ENCODE measurements at places on chromosomes 5 and 9.

DNA sequence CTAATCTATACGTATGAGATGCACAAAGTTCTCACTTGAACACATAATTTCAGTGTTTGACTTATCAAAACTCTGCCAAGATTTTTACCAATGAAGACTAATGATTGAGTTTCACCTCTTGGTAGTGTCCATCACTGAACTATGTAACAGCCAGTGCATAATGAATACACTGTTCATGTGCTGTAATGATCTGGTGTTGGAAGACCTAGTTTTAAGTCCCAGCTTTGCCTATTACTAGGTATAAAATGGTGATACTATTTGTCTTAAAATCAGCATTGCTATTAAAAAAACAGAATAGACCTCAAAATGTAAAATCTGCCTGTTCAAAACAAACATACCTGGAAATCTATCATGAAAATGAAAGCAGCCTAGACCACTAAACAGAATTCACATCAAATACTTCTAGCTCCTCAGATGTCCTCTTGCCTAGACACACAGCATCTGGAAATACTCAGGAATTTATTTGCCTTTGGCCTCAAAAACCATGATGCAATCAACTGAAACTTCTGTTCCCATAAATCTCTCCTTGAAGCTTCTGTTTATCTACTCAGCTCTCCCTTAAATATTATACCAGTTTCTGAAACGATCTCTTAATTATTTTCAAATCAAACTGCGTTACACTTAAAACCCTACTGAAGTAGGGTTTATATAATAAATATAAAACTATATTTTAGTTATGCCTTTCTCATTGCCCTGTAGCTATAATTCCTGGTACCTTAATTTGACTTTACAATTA, 38.1 kb downstream of the MRPS27 start:
- DNase-seq = no peak

GRCh38 chr5:139952574-139952973, 90.5 kb downstream of the NRG2 start:
- no peak for DNase-seq

DNA sequence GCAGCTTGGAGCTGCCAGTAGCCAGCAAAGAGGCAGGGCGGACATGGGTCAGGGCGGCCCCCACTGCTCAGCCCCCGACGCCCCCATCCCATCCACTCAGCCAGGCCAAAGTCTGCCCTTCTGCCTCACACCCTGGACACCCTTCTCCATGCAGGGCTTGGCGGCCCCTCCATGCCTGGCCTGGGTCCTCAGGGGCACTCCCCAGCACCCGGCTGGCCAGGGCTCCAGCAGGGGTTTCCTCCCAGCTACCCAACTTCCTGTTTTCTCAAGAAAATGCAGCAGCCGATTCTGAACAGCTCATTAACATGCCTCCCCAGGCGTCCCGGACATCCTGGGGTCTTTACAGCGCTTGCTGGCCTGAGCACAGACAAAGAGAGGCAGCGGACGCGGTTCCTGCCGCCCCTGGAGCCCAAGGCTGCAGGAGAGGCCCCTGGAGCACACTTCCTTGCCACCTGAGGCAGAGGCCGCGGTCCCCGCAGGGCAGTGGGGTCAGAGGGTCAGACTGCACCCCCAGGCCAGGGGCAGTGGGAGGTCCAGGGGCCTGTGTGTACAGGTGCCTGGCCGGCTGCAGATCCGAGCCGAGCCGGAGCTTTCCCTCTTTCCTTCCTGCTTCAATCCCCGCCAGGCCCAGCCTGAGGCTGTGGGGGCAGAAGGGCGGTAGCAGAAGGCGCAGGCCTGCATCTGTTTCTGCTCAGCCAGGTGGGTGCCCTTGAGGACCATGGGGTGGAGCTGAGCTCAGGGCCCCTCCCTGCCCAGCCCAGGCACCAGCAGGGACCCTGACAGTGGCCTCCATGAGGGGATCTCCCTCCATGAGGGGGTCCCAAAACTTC, 18.7 kb upstream of the NRARP start:
- DNase-seq = no peak

GRCh38 chr5:76717222-76718083, 1.5 kb downstream of the F2R start:
- no peak for DNase-seq

DNA sequence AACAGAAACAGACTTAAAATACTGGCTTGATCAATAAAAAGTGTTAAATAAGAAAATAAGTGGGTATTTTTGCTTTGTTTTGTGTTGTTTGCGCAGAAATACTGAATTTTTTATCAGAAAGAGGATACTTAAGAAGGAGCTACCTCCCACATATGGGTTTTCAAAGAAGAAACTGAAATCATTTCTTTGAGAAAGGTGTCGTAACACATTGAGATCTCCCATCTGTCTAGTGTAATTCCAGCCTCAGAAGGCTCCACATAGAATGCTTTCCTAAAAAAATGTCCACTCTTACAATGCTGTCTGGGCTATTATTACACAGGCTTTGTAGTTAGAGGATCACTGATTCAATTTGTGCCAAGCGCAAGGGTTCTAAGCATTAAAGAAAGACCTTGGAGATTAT, 226.2 kb downstream of the EPB41L4A start:
- no peak for DNase-seq

GRCh38 chr5:158492136-158492535, 607.6 kb downstream of the EBF1 start:
- DNase-seq = no peak

DNA sequence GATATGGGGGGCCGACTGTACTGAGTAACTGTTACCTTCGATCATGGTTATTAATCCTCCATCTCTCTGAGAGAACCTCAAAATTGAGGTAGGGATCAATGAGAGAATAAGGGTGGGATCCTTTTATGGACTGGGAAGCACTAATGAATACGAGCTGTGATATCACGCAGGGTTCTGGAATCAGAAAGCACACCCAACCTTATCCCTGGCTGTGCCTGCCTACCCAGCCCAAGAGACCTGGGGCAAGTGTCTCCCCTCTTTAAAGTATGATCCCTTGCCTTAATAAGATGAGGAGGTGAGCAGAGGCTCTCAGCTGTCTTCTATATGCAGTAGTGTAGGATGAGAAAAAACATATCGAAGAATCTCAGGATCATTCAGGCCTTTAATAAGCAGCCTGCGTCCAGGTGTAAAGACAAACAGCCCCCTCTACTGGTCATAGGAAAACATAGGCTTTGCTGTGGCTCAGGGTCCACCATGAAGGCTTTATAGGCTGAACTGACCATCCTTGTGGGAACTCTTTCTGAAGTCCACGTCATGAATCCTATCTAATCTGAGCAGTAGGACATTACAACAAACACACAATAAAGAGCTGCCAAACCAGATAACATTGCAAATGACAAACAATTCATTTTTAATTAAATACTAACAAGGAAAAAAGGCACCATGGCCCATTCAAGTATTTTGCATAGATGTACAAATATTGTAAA, 16.8 kb downstream of the NIPAL4 start:
- no peak for DNase-seq

DNA sequence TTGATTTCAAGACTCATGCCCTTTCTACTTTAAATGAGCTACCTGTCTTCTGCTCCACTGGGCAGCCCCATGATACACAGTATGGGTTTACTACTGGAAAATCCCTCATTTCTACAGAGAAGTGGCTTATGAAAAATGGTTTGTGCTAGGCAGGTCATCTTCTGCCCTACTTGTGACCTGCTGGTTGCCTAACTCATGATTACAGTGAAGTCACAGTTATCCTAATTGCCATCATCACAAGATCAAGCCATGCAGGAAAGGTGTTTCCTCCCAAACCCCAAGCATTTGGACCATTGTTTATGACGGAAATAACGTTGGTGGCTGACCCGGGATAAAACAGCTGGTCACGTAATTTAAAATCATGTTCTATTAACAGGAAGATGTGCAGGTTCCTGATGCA, 330.6 kb downstream of the ACTL7B start:
- no peak for DNase-seq

DNA sequence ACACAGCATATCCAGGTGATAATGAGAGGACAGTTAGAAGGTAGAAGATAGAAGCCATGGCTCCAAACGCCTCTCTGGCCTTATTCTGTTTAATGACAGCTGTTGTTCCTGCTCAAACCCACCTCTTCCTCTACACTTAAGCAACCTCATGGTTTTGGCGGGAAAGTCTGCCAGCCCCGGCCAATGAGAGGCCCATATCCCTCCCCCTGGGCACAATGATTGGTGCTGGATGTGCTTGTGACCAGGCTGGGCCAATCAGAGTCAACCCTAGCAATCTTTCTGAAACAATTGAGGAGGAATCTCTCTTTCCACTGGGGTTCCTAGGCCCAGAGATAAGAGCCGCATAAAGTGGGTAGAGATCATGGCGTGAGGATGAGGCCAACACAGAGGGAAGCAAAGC, 4.8 kb upstream of the GFI1B start:
- DNase-seq = no peak

- DNase-seq = no peak
Measured at GRCh38 chr5:62473209-62473608, 60.6 kb downstream of the IPO11 start.

Measured in esophagus squamous epithelium (tissue), 5 donors.